ENCODE measurements at places on chromosomes 12 and 14.

- DNase-seq, result no peak
These were observed 82.4 kb downstream of the ZFC3H1 start for GRCh38 chr12:71581206-71581605.

DNA sequence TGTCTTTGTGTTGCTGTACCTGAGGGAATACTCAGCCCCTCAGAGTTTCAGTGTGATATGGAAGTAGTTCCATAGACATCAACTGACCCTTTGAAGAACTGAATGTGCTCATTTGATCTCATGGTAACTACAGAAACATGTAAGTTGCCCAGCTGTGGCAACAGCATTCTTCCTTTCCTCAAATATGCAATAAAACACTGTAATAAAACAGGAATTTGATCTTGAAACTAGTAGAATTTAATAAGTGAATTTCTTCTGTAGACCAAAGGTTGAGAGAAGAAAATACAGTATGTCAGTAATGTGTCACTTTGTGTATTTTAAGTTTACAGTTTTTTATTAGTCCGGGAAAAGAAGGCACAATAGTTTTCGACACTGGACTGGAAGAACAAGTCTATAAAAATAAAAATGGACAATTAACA is 31.9 kb downstream of the KCTD10 start:
- DNase-seq, result no peak

- DNase-seq, result no peak
These were observed 79.1 kb upstream of the EGLN3 start for GRCh38 chr14:34029921-34030334.

- DNase-seq, result no peak
These were observed 30.0 kb upstream of the STAB2 start for GRCh38 chr12:103556890-103557627.

GRCh38 chr12:19739195-19739776 is 300.0 kb downstream of the AEBP2 start:
- DNase-seq, result no peak

DNA sequence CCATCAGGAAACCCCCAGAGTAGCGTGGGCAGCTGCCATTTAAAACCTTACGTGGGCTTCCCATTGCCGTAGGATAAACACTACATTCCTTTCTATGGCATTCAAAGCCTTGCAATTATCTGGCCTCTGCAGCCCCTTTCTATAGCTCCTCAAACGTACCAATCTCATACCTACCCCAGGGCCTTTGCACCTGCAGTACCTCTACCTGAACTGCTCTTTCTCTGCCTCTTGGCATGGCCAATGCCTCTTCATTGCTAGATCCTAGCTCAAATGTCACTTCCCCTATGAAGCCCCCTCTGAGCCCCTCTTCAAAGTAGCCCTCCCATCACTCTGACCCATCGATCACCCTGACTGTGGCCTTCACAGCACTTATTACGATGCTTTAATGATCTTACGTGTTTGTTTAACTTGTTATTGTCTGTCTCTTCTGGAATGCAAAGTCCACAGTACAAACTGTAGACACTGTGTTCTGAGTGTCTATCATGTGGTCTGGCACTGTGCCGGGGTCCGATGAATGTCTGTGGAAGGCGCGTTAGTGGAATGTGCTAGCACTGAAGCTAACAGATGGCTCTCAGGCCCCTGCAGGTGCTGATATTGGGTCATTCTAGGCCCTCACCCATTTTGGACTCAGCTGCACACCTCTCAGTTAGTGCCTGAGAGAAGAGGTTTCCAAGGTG is 157.3 kb upstream of the NOS1 start:
- DNase-seq, result no peak
